SJSA1 (cell line): ENCODE measurements at places on chromosomes 3 and 15. TPM values are rescaled to one million over a fixed set of nuclear protein-coding genes. Genes with fewer than 3 reads are reported as not detected.
A peak's percentile ranks its signal among the peaks of the same experiment; 100 is the strongest.

GRCh38 chr3:14921811-14922705 lies 25.3 kb upstream of the NR2C2 start:
- no peaks in the 10 kb centered on the region for H3K36me3 ChIP-seq
- peaks cover 4% of the 10 kb centered on the region; the same call in 1 of the 2 replicates for H3K4me1 ChIP-seq
- H3K4me3 ChIP-seq, result no peak overlapping the region
- H3K27ac ChIP-seq, result no peak overlapping the region
- no peak for DNase-seq
- no peaks in the 10 kb centered on the region for H3K27me3 ChIP-seq

- no peaks in the 10 kb centered on the region for H3K4me1 ChIP-seq
- no peak for DNase-seq
- no peaks in the 10 kb centered on the region for H3K27me3 ChIP-seq
- no peak overlapping the region for H3K27ac ChIP-seq
These were observed 269.6 kb upstream of the ST8SIA2 start for GRCh38 chr15:92123962-92124656.

GRCh38 chr15:31598620-31599019 lies 272.0 kb downstream of the KLF13 start:
- no peak overlapping the region for H3K4me3 ChIP-seq
- no peaks in the 10 kb centered on the region for H3K36me3 ChIP-seq

- peak overlapping the region; percentile 24 for H3K27ac ChIP-seq
- H3K4me1 ChIP-seq, result peaks cover 37% of the 10 kb centered on the region
- no peak overlapping the region for H3K4me3 ChIP-seq
- no peaks in the 10 kb centered on the region for H3K27me3 ChIP-seq
These were observed 47.6 kb downstream of the SLMAP start for GRCh38 chr3:57803647-57804081.

DNA sequence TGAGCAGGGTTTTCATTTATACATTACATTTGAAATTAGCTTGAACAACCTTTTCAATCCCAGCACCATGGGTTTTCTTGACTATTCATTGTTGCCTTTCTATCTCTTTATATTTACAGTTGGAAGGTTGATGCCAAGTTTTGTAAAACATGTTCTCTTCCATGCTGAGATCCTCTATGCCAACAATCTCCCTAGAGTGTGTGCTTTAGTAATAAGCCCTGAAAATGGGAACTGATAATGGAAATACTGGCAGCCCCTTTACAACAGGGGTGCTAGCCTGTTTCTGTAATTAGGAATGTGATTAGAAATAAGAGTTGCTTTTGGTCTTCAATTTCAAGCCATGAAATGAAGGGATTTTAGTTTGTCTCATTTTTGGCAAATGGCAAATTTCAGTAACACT lies 239.9 kb upstream of the NAALADL2 start:
- no peak overlapping the region for H3K27ac ChIP-seq
- H3K4me3 ChIP-seq, result no peak overlapping the region
- H3K4me1 ChIP-seq, result no peaks in the 10 kb centered on the region
- DNase-seq, result no peak
- no peaks in the 10 kb centered on the region for H3K27me3 ChIP-seq

DNA sequence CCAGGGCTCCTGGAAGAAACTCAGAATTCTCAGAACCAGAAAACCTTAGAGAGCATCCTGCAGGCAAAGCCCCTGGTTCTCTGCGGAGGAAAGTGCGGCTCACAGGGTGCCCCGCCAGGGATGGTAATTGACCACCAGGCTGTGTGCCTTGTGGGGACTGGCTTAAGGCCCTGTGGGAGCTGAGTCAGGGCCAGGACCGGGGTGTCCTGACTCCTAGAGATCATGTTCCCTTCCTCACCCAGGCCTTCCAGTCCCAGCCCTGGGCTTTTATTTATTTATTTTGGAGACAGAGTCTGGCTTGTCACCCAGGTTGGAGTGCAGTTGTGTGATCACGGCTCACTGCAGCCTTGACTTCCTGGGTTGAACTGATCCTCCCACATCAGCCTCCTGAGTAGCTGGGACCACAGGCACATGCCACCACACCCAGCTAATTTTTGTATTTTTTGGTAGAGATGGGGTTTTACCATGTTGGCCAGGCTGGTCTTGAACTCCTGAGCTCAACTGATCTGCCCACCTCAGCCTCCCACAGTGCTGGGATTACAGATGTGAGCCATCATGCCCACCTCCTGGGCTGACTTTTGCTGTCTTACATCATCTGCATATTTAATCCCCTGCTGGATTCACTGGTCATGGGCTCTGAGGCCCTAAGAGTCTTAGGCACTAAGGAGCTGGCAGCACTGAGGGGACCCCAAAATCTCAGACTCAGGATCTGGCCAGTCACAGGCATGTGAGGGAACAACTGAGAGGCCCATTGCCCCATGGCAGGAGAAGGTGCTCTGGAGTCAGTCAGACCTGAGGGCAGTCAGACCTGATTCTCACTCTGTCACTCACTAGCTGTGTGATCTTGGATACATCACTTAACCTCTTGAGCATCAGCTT lies 20.4 kb upstream of the LAMP3 start:
- H3K4me1 ChIP-seq, result peaks cover 21% of the 10 kb centered on the region
- H3K27me3 ChIP-seq, result peaks cover 11% of the 10 kb centered on the region; the same call in 1 of the 2 replicates
- no peak overlapping the region for H3K27ac ChIP-seq
- no peaks in the 10 kb centered on the region for H3K36me3 ChIP-seq
- DNase-seq, result no peak

DNA sequence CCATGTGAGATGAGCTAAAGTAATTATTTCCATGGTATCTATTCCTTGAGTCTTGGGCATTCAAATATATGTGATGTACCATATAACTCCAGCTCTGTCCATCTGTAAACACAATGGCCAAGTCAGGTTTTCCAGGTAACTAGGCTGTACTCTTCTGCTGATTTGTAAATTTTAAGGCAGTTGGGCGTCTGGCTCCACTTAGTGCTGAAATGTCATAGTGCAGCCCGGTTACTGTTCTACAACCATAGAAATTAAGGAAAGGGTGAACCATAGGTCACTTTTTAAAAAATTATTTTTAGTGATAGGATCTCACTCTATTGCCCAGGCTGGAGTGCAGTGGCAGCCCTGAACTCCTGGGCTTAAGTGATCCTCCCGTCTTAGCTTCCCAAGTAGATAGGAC lies 44.7 kb upstream of the GOLM2 start:
- H3K4me1 ChIP-seq, result peaks cover 5% of the 10 kb centered on the region; the same call in 1 of the 2 replicates
- no peak overlapping the region for H3K27ac ChIP-seq
- no peaks in the 10 kb centered on the region for H3K36me3 ChIP-seq
- no peak overlapping the region for H3K4me3 ChIP-seq
- no peak for DNase-seq

DNA sequence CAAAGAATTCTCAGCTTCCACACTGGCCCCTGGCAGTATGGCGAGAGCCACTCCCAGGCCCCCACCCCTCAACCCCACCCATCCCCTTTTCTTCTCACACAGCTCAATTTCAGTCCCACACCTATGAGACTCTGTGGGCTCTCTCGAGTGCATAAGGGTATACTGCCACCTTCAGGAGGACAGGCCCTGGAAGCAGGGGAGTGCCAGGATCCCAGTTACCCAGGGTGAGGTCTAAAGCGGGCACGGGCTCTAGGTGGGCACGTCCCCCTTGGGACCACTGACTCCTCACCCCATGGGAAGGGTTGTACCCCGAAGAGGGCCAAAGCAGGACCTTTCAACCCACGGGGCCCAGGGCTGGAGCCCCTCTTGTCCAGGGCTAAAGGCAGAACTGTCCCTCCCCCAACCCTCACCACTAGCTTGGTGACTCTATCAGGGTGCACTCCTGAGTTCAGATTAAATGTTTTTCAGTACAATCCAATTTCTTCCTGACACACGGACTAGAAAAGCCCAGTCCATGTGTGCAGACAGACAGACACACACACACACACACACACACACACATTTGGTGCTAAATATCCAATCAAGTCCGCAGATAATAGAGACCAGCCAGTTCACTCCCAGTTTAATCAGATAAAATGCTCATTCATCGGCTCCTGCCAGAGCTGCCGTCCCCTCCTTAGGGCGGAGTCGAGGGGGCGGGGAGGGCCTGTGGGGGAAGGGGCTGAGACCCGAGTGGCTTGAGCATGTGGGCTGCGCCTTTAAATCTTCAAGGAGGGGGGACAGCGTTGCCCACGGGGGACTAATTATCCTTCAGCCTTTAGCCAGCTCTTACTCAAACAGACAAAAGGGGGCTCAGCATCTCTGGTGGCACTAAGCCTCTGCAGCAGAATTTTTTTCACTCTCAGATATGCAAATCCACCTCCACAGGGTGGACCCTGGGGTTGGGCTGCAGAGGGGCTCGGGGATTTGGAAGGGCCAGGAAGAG lies 59.3 kb downstream of the CYP11A1 start:
- H3K4me3 ChIP-seq, result no peak overlapping the region
- H3K27ac ChIP-seq, result no peak overlapping the region
- H3K36me3 ChIP-seq, result no peaks in the 10 kb centered on the region
- H3K27me3 ChIP-seq, result peaks cover 8% of the 10 kb centered on the region
- no peak for DNase-seq

GRCh38 chr15:38768970-38769369 lies 204.4 kb upstream of the RASGRP1 start:
- no peaks in the 10 kb centered on the region for H3K27me3 ChIP-seq
- H3K36me3 ChIP-seq, result no peaks in the 10 kb centered on the region
- no peak overlapping the region for H3K4me3 ChIP-seq
- H3K4me1 ChIP-seq, result peaks cover 7% of the 10 kb centered on the region; the same call in 1 of the 2 replicates

GRCh38 chr3:194685065-194685717 lies 492 bp upstream of the FAM43A start:
- no peak overlapping the region for H3K27ac ChIP-seq
- peaks cover 21% of the 10 kb centered on the region for H3K36me3 ChIP-seq
- no peak for DNase-seq
- H3K27me3 ChIP-seq, result no peaks in the 10 kb centered on the region

Gene TMEM108
- not detected in 2 replicates for total RNA-seq

Gene ITGB5
- total RNA-seq, result 84.6 and 140 TPM in 2 replicates

Gene PRR23B
- total RNA-seq, result not detected in 2 replicates
